ENCODE measurements at places on chromosomes 16 and 17.

GRCh38 chr17:4492721-4493561 is 5.7 kb upstream of the SPNS2 start:
- DNase-seq: no peak

- DNase-seq: no peak
Observed at GRCh38 chr16:11744075-11744470, 1.4 kb upstream of the TXNDC11 start.

DNA sequence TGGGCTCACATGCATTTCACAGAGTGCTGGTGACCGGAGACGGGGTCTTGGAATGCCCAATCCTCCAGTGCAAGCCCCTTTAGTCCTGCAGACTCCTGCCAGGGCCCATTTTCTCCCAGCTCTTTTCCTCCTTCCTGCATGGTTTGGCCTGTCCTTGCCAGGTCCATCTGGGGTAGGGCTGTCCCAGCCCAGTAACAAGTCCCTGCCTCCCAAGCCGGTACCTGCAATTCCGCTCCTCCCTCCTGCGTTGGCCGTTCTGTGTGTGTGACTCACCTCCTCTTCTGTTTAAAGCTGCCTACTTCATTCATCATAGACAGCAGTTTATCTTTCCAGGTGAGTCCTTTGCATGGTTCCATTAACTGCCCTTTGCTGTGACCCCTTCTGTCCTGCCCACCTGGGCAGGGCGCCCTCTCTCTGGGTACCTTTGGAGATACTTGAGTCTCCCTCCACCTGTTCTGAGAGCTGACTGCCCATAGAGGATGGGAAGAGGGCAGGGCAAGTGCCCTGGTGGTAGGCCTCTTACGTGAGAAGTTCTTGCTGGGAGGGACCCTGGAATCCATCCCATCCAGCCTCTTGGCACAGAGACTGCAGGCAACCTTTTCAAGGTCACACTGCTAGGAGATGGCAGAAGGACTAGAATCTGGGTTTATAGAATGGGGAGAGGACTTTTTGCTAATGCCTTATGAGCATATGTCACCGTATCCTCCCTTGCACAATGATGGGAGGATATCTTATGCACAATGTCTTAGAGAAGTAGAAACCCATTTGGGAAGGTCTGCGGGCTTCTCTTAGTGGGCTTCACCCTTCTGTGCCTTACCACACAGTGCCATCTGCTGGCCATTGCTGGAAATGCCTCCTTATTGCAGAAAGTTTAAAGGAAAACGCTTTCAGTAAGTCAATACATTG is 29.7 kb upstream of the LGALS9 start:
- DNase-seq: no peak

GRCh38 chr16:52957199-52957598 is 95.5 kb downstream of the CHD9NB start:
- DNase-seq: no peak

DNA sequence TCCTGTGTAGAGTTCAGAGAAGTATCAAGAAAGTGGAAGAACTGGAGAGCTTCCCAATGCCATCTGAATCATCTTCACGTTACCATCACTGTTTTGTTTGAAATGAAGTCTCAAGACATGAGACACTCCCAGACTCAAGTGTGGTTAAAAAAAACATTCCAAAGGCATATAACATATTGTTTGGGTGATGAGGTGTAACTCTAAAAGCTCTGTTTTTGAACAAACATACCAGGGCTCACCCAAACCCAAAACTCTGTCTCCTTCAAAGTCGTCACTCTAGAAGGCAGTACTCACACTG is 6.3 kb upstream of the ZCCHC14 start:
- no peak for DNase-seq

- no peak for DNase-seq
Observed at GRCh38 chr17:82297280-82297713, 20.1 kb downstream of the CD7 start.

GRCh38 chr17:79075861-79076406 is 1.3 kb downstream of the ENGASE start:
- DNase-seq: no peak

DNA sequence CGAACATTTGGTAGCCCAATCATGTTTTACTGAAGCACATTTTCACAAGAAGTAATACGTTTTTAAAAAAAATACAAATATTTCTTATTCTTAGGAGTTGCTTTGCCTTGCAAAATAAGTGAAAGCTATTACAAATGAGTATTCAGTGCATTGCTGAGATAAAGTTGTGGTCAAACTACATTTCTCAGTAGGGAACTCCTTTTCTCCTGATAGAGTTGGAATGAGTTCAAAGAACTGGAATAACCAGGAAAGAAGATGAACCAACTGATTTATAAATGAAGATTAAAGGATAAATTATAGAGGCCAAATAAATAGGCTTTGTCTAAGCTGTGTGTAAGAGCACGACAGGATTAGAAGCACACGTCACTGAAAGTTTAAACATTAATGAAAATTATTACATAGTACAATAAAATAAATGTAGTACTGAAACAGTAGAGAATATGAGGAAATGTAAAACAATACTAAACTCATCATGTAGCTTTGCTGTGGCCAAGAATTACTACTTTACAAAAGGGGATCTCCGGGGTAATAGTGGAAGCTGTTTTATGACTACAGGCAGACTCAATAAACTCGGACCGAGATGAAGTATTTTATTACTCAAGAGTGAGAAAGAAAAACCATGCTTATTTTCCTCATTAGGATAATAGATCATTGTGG is 73.6 kb downstream of the KCNJ2 start:
- no peak for DNase-seq

All from cortex of kidney (tissue), 1 donor.